ENCODE measurements at places on chromosomes 5 and 9.

DNA sequence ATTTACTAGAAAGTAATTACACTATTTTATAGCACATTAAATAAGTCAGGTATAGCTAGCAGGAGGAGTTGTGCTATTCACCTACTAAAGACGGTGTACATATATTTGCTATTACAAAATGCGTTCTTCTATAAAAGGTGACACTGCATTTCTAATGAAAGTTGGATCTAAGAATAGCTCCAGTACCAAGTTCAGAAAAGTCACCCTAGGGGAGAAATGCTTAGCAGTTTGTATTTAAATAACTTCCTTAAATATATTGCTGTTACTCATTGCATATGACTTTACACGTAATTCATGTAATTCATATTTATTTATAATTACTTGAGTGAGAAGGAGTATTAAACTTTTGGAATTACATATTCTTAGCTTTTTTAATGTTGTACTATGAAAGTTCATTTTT lies 7.0 kb upstream of the SUB1 start:
- no peak for DNase-seq

DNA sequence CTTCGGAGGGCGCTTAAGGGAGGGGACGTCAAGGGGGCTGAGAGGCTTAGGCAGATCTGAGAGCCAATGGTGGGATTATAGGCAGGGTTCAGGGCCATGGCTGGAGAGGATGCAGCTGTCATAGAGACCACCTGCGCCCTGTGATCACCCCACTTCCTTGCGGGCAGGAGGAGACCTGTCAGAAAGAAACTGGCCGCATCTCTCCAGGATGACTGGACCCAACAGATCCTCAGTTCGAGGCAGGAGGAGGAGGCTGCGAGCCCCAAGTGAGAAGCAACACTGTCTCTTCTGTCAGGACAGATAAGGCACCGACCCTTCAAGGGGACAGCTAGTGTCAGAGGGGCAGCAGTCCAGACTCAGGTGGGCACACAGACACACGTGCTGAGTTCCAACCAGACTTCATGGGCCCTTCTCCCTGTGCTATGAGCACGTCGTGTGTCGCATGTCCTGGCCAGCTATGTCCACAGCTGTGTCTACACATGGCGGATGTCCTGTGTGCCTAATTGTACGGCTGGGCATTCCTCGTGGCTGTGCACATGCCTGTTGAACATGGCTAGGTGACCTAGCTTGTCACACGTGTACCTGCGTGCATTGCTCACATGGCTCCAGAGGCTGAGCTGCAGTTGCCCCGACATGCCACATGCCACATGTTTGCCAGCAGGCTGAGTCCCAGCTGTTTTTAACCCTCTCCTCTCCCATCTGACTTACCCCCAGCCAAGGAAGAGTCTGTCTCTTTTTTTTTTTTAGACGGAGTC lies 583 bp upstream of the AQP3 start:
- no peak for DNase-seq

DNA sequence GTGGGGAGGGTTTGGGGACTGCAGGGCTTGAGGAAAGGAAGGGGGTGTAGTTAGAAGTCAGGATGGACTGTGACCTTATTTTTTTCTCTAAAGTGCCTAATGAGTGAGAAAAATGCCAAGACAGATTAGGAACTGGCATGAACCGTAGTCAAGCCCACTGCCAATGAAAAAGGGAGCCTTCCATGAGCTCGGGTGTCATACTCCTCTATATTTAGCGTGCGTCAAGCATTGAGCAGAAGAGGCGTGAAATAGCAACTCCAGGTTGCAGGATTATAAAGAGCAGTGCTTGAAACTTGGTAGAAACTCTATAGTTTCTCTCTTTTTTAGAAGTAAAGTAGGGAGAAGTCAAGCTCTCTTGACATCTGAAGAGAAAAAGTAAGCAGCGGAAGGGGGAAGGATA lies 1.8 kb downstream of the SGCD start:
- no peak for DNase-seq

GRCh38 chr9:117725426-117725887 lies 21.3 kb downstream of the TLR4 start:
- no peak for DNase-seq

DNA sequence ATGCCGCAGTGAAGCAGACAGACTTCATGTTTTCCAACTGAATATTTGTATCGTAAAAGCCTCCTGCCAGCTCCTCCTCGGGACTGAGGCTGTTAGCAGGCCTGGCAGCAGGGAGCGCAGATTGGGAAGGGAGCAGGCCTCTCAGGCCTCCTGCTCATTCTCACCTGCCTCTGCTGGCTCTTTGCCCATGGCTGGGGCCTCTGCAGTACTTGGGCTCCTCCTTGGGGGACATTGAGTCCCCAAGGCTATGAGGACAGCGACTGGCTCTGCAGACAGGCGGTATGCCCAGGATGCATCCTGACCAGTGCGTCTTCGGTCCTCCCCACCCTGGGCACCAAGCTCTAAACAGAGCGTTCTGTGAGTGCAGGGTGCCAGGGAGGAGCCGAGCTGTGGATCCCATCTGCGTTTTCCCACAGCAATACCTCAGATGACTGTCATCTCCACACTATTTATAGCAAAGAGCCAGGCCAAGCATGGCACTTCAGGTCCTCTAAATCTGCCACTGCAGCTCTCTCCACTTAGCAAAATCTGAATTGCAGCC lies 38.7 kb downstream of the TSTD2 start:
- no peak for DNase-seq

GRCh38 chr5:177361418-177362291 lies 3.9 kb downstream of the RGS14 start:
- DNase-seq, result no peak

DNA sequence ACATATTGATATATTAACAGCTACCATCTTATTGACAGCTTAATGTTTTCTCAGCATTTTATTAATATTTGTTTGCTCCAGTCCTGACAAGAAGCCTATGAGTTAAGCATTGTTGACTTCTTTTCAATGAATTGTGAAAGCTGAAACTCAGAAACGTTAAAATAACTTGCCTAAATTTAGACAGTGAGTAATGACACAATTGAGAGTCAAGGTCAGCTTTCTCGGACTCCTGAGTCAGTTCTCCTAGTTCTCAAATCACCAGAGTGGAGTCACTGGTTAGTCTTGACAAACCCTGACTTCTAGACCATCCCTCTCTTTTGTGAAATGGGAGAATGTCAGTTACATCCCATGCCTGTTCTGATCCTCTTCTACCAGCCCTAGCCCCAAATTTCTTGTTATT lies 222.7 kb upstream of the ACO1 start:
- DNase-seq, result no peak

DNA sequence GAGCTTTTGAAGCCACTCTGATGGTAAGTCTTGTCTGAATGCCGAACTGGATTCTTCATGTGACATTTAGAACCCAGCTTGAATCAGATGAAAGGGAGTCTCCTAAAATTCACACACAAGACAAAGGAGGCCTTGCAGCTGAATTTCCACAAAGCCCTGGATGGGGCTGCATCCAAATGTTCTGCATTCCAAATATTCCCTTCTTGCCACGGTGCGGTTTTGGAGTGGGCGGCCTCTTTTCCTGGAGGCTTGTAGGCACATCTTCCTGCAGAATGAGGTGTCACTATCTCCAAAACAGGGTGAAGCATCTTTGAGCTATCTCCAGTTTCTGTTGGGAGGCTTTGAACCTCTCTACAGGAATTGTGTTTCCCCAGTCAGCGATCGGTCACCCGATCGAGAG lies 342.7 kb downstream of the ARHGEF28 start:
- DNase-seq, result no peak

Data from Panc1 (cell line).